ENCODE measurements at places on chromosomes 3 and 15.

- DNase-seq, result no peak
These were observed 22.0 kb downstream of the STARD5 start for GRCh38 chr15:81301815-81302399.

GRCh38 chr3:172461530-172462138 is 13.4 kb upstream of the GHSR start:
- DNase-seq, result peak; percentile 40

DNA sequence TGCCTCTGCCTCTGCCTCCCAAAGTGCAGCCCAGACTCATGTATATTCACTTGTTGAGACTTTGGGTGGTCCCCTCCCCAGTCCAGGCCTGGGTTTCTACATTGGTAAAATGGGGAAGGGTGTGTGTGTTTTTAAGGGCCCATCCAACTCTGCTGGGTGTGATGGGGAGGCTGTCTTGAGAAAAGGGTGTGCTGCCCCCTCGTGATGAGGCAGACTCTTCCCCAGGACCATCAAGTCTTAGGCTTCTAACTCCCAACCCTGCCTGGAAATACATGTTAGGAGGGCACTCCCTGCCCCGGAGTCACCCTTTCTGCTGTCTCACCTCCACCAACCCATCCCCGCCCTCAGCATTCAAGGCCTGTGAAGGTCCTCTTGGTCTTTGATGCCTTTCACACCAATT is 4.4 kb upstream of the PTPN23 start:
- DNase-seq, result no peak

DNA sequence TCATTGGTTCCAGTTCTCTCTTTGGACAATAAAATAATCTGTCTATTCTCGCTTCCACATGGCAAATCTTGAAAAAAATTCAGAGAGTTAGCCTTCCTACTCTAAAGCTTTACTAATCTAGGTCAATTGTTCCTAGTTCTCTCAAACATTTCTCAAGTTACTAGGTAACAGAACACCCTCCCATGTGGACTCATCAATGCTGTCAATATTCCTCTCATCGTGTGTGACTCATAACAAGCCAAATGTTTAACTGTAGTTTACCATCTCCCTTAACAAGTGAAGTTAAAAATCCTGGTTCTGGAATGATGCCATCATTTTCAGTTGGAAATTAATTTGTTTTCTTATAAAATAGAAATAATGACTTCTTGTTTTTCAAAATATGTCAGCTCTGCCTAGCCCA is 438.6 kb downstream of the ROBO1 start:
- DNase-seq, result peak; percentile 31

DNA sequence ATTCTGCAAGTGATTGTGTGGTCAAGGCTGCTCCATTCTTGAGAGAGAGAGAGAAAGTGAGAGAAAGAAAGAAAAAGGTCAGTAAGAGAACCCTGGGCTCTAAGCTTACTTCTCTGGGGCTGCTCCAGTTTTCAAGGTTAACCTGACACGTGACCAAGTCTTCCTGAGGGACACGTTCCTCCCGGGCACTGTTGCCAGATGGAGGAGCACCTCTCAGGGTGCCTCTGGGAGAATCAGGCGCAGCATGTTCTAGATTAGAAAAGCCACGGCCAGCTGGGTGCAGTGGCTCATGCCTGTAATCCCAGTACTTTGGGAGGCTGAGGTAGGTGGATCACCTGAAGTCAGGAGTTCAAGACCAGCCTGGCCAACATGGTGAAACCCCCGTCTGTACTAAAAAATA is 60.8 kb downstream of the ITGA11 start:
- DNase-seq, result no peak

DNA sequence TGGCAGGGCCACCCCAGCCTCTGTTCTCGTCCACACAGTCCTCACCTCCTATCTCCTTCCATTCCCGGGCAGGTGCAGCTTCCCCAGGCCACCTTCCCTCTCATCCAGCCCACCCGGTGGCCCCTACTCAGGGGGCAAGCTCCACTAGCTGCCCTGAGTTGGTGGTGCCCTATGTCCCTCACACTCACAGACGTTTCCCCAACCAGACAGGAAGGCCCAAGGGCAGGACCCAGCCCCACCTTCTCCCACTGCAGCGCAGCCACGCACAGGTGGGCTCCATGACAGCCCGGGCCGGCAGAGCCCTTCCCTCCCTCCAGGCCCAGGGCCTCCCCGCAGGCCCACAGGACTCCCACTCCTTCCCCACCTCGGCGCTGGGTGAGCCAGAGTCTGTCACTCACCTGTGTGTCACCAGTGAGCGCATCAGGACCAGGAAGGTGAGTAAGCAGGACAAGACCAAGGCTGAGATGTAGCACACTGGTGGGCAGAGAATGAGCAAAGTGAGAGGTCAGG is 11.1 kb downstream of the ISLR start:
- no peak for DNase-seq

GRCh38 chr15:95439922-95440376 is 890.6 kb upstream of the NR2F2 start:
- no peak for DNase-seq

- DNase-seq, result no peak
These were observed 61.2 kb upstream of the DNAJC19 start for GRCh38 chr3:181050738-181051137.

- DNase-seq, result no peak
These were observed 71.3 kb upstream of the FNDC3B start for GRCh38 chr3:171967932-171968678.

Data from renal cortical epithelial cell (primary cell).